ENCODE measurements at places on chromosomes 7 and 10.

DNA sequence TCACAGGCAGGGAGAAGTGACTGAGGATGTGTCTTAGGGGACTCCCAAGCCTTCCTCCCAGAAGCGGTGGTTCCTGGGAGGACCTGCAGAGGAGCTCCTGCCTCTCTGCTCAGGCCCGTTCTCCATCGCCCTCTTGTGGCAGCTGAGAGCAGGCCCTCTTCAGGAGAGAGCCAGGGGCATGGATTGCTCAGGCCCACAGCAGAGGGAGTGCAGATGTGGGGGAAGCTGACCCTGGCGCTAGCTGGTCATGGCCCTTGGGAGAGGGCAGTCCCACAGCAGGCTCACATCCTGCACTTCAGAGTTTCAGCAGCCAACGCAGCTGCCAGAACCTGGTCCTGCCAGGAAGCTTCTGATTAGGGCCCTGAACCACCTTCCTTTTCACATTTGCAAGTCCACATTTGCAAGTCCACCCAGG lies 94.8 kb upstream of the TARP start:
- DNase-seq: peak; percentile 79

GRCh38 chr10:63173468-63174232 lies 40.5 kb downstream of the NRBF2 start:
- DNase-seq: no peak

GRCh38 chr7:31816810-31817209 lies 129.8 kb downstream of the PPP1R17 start:
- DNase-seq: no peak

GRCh38 chr10:132897516-132898381 lies 44.6 kb downstream of the CFAP46 start:
- no peak for DNase-seq

DNA sequence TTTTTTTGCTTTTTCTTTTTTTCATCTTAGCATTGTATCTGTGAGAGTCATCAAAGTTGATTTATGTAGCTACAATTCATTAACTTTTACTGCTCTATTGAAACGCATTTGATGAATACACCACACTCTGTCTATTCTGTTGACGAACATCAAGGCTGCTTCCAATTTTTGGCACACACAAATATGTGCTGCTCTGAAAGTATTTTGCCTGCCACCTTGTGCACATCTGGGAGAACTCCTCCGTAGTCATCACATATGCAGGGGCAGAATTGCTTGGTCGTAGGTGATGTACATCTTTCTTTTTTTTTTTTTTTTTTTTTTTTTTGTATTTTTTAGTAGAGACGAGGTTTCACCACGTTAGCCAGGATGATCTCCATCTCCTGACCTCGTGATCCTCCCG lies 796.8 kb downstream of the KCNMA1 start:
- DNase-seq: no peak

DNA sequence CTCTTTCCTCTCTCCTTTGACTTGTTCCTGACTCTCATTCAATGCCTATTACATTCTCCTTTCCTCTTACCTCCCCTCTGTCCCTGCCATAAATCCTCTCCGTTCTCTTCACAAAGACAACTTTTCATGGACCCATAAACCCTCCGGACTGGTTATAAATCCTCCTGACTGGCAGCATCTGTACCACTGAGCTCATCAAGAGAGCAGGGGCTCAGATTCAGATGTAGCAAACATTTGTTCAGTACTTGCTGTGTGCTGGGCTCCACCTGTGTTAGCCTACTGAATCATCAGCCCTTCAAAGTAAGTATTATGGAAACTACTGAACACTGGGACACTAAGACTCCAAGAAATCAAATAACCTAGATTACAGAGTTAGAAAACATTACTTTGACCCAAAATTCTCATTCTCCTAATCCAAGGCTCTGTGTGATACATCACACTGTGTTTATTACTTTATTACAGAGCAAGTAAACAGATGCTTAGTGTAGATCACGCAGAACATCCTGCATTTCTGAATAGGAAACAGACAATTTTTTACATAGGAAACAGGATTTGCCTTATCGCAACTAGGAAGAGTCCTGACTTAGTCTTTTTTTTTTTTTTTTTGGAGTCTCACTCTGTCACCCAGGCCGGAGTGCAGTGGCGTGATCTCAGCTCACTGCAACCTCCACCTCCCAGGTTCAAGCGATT lies 108.6 kb upstream of the PDE1C start:
- no peak for DNase-seq

- no peak for DNase-seq
These were observed 443.4 kb upstream of the ANKRD30A start for GRCh38 chr10:36681751-36682632.

GRCh38 chr7:84829719-84830118 lies 357.1 kb downstream of the SEMA3D start:
- no peak for DNase-seq

DNA sequence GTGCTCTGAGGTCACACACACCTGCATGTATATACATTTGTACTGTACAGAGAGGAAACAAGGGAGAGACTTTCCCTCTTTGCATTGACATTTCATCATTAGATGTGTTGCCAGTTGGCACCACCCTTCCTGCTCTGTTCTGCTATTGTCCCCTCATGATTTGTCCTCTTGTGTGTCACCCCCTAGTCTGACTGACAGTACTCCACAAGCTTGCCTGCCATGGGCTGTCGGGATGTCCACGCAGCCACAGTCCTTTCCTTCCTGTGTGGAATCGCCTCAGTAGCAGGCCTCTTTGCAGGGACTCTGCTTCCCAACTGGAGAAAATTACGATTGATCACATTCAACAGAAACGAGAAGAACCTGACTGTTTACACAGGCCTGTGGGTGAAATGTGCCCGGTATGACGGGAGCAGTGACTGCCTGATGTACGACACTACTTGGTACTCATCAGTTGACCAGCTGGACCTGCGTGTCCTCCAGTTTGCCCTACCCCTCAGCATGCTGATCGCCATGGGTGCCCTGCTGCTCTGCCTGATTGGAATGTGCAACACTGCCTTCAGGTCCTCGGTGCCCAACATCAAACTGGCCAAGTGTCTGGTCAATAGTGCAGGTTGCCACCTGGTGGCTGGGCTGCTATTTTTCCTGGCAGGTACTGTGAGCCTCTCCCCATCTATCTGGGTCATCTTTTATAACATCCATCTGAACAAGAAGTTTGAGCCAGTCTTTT lies 9.4 kb downstream of the CLDN12 start:
- DNase-seq: peak; percentile 30

DNA sequence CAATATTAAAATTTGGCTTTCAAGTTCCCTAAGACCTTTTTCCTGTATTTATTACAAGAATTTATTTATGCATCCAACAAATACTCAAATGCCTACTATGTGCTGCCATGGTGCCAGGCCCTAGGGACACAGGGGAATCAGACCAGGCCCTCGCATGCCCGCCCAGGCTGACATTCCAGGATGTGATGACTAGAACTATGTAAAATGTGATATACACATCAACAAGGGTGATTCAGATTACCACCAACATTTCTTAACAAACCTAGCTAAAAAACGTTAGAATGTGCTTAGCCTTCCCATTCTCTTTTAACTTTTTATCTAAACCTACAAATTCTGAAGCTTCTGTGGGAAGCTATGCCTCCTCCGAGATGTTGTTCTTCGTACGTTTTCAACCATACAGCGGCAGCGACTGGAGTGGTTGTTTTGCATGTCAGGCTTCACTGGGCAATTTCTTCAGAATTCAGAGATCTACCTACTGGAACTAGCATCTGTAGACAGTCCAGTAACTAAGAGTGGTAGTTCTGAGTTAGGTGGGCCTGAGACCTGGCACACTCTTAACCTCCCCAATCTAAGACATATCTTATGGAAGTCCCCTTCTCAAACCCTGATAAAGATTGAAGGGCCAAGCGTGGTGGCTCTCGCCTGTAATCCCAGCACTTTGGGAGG lies 22.1 kb downstream of the GNA12 start:
- no peak for DNase-seq

DNA sequence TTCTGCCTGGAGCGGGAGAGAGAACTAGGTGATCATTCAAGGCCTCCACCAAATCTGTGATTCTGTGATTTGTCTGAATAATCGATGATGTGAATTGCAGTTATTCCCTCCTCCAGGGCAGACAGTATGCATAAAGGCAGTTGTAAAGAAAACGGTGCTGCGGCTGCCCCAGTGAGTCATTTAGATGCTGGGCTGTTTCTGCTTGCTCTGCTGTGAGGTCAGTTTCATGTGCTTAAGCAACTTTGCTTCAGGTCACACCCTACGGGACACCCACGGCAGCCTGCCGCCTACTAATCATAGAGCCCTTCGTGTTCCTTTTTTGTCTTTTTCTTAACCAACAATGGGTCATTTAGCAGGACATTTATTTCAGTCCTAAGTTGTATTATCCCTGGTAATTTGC lies 158.1 kb upstream of the PITRM1 start:
- DNase-seq: no peak

- no peak for DNase-seq
These were observed 144.7 kb upstream of the SEMA3A start for GRCh38 chr7:84339306-84339705.

DNA sequence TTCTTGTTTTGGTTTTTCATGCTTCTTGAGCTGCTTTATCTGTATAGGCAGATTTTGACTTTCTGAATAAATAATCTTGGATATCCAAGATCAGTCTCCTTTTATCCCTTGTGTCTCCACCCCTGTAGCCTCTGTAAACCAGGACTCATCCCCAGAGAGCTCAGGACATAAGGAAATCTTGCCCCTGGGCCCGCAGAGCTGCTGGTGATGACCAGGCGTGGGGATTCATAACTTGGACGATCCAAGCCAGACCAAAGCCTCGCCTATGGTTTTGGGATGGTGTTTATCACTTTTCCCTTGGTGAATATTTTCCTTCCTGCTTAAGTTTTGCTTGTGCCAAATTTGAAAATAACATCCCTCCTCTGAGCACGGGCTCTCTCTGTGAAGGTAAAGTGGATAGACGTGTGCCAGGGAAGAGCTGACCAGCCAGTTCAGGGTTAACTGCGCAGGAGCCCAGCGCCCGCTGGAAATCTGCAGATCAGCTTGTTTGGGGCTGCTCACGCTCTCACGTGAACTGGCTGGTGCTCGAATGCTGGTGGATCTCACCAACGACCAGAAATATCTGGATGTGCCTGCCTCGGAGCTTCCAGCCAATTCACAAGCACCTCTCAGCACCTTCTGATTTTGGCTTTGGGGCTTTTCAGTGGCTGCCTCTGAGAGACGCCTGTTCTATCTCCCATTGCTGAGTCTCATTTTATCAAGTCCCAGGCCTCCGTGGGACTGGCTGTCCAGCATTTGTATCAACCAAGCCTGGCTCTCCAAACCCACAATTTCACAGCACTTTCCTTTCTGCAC lies 132.1 kb upstream of the BTBD16 start:
- DNase-seq: no peak

DNA sequence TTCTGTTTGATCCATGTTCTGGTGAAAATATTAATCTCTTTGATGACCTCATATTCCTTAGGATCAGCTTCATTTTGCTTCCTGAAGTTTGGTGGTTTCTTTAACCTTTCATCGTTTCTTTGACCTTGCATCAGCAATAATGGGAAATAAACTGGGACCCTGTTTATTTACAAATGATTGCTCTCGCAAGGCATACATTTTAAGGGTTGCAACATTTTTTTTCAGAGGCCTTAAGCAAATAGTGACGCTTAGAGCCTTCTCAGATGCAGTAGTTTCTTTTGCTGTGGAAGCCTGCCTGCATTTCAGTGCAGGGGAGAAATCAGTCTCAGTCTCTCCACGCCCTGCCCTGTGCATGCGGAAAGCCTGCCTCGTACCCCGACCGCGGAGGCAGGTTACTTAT lies 139.1 kb upstream of the NPS start:
- no peak for DNase-seq

DNA sequence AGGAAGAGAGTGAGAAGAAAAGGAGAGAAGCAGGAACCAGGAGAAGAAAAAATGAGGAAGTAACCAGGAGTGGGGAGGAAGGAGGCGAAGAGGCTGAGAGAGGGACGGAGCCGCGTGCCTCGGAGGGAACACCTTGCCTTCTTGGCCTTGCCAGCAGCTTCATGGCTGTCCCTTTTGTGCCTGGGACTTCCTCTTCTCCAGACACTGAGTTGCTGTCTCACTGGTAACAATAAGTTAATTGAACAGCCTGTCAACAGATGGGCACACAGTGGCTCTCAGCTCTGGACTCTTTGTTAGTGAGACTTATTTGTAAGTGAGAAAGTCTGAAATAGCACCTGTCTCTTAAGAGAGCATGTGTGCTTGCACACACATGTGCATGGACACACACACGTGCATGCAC lies 83.2 kb downstream of the GATA3 start:
- no peak for DNase-seq

Measured in activated T-cell treated with anti-CD3 and anti-CD28 coated beads, Interleukin-2, amount 50 U/mL, for 72 hours (primary cell).